ENCODE measurements at places on chromosomes 13 and 19.

DNA sequence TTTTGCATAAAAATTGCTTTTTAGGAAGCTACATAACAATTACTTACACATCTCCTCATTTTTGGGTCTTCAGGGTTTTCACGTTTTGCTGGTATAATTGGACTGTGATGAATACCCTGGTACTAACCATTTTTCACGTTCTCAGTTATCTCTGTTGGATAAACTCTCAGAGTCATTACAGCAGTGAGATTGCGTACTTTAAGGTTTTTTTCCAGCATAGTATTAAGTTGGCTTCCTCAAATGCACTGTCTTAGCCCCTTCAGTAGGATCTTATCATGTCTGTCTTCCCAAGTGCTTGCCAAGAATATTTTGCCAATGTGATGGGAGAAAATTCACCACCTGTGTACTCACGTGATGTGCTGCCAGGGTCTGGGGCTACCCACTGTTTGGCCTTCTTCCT is 342.5 kb downstream of the TEX29 start:
- no peak for DNase-seq

GRCh38 chr19:50567882-50568727 is at the start of gene LRRC4B:
Gene LRRC4B, minus strand, starts transcription at chr19:50568435. Its CDS starts 19,597 bp downstream, at chr19:50548838.
- DNase-seq = no peak

GRCh38 chr13:106260352-106260751 is 275.1 kb downstream of the EFNB2 start:
- DNase-seq = no peak

- DNase-seq = no peak
Observed at GRCh38 chr13:99949679-99950413, 21.7 kb downstream of the ZIC5 start.

- DNase-seq = no peak
Observed at GRCh38 chr13:33940256-33940655, 122.3 kb downstream of the RFC3 start.

DNA sequence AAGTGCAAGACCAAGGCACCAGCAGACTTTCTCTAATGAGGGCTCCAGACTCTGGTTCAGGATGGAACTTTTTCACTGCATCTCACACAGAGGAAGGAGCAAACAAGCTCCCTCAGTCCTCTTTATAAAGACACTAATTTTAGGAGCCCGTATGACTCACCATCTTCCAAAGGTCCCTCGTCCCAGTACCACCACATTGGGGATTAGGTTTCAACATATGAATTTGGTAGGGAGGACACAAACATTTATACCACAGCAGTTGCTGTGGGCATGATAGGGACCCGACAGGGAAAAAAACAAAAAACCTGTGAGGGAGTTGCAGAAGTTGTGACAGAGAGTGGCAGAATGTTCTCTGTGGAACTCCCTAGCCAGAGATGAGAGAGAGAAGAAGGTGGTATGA is 6.5 kb upstream of the CNMD start:
- DNase-seq = no peak

DNA sequence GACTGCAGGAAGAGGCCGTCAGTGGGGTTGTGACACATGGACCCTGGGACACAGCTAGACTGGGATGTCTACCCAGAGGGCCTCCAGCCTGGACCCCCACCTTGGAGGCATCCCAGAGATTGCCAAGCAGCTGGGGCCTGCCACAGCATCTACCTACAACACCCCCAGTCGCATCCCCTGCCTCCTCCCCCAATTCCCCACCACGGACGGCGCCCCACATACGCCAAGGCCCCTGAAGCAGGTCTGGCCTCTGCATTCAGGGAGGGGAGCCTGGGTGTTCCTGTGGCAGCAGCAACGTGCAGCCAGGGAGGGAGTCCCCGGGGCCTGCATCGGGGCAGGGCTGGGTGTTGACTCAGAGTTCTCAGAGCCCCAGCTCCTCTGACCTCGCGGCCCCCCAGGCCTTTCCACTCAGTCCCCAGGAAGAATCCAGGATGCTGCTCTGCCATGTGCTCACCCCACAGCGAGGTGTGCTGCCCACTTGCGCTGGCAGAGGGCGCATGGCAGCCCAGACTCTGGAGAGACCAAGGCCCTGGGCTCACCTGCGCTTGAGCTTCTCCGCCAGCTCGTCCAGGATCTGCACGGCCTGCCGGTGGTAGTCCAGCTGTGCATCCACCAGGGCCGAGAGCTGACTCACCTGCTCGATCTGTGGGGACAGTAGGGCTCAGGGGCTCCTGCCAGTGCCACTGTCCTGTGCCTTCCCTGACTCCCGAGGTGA is 19.6 kb downstream of the MPND start:
- no peak for DNase-seq

- DNase-seq = no peak
Observed at GRCh38 chr19:50939596-50939995, 13.2 kb downstream of the KLK5 start.

GRCh38 chr13:34469196-34469986 is 472.7 kb upstream of the NBEA start:
- no peak for DNase-seq

DNA sequence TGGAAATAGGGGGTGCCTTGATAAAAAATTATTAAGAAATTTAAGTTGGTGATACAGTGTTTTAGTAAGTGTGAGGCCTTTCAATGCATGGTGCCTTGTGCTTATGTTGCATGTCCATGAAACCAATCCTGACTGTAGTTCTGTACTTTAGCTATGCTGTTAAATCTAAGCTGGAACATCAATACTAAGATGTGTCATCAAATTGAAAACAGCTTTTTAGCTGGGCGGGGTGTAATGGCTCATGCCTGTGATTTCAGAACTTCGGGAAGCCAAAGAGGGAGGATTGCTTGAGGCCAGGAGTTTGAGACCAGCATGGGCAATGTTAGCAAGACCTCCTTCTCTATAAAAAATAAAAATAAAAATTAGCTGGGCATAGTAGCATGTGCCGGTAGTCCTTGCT is 930.3 kb upstream of the PCDH9 start:
- no peak for DNase-seq

- no peak for DNase-seq
Observed at GRCh38 chr19:30780032-30780431, 407.8 kb downstream of the ZNF536 start.

DNA sequence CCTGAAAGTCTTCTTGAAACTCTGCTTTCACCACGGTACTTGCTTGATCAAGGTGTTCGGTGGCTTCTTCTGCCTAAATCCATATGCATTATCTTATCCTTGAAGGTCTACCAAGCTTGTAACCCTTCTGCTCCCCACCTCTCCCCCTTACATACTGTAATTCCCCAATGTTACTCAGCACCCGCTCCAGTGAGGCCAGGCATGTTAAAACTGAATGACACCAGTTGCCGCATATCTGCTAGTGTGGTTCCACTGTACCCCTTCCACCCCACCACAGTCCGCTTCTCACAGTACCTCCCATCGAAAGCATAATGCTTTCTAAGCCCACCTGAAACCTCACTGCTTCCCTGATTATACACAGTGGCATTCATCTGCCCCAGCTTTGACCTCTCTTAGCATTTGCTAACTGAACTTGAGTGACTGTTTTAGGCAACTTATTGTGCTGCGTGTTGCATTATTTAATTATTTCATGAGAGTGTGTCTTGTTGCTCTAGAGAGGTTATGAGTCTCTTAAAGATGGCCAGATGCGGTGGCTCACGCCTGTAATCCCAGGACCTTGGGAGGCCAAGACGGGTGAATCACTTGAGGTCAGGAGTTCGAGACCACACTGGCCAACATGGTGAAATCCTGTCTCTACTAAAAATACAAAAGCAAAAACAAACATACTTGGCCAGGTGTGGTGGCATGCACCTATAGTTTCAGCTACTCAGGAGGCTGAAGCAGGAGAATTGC is 87.6 kb upstream of the MBNL2 start:
- no peak for DNase-seq

GRCh38 chr19:41698746-41699230 is 9.6 kb upstream of the CEACAM5 start:
- DNase-seq = no peak

DNA sequence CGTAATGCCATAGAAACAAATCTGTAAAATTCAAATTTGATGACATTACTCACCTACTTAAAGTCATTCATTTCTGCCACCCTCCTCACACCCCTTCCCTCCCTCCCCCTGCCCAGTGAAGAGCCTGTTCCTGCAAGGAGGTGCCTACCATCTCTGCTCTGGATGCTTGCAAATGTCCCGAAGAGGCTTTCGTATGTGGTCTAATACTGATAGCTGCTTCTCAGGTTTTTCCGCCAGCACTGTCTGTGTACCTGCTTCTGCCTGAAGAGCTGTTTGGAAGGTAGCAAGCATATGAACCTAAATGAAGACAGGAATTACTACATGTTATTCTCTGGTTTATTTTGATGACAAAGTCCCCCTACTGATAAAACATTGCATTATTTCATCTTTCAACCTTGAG is 57.1 kb downstream of the GPALPP1 start:
- no peak for DNase-seq

GRCh38 chr13:57408312-57408711 is 223.2 kb upstream of the PCDH17 start:
- DNase-seq = peak; percentile 7

GRCh38 chr19:41528106-41528505 is 47.9 kb upstream of the CEACAM21 start:
- DNase-seq = no peak

DNA sequence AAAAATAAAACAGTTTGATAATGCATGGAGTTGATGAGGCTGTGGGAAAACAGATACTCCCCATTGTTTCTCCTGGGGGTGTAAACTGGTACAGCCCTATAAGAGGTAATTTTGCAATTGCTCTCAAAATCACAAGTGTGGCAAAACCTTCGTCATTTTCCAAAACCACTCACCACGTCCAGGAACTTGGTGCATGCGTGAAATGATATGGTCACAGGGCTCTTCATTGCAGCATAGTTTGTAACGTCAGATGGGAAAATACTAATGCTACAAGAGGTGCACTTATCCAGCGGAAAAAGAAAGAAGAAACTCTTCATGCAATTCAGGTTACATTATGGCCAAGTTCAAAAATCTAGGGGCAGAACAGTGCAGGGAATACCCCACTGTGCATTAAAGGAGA is 11.9 kb upstream of the PLAUR start:
- DNase-seq = no peak

- peak; percentile 52 for DNase-seq
Observed at GRCh38 chr13:51786425-51787265, 17.3 kb downstream of the DHRS12 start.

GRCh38 chr19:16394681-16395375 is 70.2 kb downstream of the KLF2 start:
- no peak for DNase-seq

- DNase-seq = no peak
Observed at GRCh38 chr19:39969681-39970424, 1.1 kb upstream of the PSMC4 start.

GRCh38 chr19:16892868-16893685 is 4.3 kb downstream of the F2RL3 start:
- DNase-seq = no peak

DNA sequence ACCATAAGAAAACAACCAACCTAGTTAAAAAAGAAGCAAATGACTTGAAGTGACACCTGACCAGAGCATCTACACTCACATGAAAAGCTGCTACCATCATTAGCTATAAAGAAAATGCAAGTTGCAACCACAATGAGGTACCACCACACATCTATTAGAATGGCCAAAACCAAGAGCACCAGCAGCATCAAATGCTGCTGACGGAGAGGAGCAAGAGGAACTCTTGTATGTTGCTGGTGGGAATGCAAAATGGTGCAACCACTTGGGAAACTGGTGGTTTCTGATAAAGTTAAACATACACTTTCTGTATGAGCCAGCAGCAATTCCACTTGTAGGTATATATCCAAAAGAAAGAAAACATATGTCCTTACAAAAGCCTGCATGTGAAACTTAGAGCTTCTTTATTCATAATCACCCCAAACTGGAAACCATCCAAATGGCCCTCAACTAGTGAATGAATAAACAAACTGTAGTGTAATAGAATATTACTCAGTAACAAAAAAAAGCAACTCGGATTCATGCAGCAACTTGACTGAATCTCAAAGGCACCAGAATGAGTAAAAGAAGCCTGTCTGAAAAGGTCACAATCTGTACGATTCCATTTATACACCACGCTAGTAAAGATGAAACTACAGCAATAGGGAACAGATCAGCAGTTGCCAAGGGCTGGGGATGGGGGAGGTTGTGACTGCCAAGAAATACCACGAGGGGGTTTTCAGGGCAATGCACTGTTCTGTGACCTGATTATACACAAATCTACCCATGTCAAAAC is 60.9 kb upstream of the RANBP3 start:
- DNase-seq = no peak

DNA sequence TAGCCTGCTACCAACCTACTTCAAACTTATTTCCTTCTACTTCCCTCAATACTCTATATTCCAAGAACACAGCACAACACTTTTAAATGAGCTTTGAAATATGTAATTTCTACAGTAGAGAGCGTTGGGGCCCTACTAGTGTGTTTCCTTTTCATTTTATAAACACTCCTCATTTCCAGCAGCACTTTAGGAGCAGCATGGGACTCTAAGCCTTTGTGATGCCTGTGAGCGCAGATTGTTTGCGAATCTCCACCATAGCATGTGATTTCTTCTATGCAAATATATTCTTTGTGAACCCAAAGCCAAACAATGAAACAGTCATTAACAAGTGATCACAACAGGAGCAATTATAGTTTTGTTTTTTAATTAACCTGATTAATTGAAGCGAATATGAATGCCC is 3.6 kb downstream of the SOHLH2 start:
- DNase-seq = no peak

GRCh38 chr19:7989071-7989575 is 16.3 kb downstream of the ELAVL1 start:
- no peak for DNase-seq

DNA sequence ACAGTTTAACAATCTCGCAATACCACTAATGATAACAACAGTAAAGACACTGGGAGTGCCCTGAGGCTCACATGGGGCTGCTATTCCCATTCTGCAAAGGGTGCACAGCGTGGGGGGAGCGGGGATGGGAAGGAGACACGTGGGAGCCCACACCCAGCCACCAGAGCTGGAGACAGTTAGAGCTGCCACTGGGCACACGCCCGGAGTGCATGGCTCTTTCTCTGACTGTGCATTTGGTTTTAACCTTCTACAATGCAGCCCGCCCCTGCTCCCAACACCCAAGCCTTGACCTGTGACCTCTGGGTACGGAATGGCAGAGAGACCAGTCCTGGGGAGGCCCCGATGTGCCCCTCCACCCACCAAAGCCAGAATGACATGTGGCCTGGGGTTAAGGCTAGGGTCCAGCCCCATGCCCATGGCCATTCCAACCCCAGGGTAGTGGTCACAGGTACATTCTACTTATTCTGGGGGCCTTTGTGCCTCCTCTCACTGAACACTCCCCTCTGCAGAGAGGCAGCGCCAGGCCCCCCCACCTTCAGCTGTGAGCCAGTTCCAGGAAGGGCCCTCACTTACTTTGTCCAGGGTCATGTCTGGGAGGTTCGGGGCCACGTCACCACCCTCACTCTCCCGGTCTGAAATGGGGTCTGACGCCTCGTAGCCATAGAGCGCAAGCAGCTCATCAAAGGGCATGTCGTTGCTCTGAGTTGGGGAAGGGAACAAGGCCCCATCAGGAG is 17.1 kb downstream of the MIER2 start:
- no peak for DNase-seq

DNA sequence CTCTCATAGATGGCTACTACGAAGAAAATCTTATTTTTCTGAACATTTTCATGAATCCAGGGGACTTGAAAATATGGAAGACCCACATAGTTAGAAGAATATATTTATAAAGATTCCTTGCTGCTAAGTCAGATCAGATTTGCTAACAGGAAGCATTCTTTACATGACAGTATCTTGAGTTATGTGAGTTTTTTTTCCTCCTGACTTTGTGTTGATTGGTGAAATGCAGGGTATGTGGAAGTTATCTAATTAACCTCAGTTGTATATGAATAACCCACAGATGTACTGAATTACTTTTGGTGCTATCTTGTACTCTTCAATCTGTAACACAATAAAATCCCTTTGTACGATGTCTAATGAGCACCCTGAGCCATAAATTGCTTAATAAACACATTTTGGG is 53.8 kb downstream of the ESD start:
- DNase-seq = no peak
